Activated naive CD4-positive, alpha-beta T cell treated with anti-CD3 and anti-CD28 coated beads, Interleukin-2, amount 50 U/mL, for 72 hours (primary cell): ENCODE measurements at places on chromosomes 4 and X. TPM values are rescaled to one million over a fixed set of nuclear protein-coding genes. Genes with fewer than 3 reads are reported as not detected.

The FAAH2 gene
- total RNA-seq: 1.5 TPM

The ATOH1 gene
- not detected for total RNA-seq

The AKAP14 gene
- not detected for total RNA-seq

The TLL1 gene
- total RNA-seq: not detected
